ENCODE measurements at places on chromosomes 5 and 9.

DNA sequence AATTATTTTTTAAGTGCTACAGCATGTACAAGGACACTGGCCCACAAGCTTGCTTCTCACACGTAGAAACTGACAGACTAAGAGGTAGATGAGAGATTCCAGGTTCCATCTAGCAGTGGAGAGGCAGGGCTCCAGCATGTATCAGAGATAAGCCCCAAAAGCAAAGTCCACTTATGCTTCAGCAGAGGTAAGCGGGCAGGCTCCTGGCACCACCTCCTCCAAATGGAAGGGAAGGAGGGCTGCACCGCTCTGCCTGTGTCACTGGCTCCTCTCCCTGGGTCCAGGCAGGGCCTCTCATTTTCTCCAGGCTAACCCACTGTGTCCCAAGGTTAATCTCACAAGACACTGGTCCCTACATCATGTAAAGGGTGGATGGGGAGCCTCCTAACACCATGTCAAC, 15.9 kb downstream of the GRHPR start:
- no peak for DNase-seq

DNA sequence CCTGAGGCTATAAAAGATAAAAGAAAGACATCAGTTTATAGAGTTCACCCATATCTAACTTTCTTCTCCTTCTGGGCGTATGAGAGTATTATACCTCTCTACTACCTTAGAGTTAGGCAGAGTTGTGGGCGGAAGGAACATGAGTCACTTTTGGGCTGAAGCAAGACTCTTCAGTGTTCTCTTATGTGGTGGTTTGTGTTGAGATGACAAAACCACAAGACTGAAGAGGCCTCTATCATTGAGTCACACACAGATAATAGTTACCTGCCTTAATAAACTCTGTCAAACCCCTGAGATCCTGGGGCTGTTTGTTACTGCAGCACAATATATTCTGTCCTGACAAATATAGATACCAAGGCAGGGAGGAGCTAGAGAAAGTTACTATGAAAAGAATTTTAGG, 184.2 kb downstream of the EFNA5 start:
- no peak for DNase-seq

GRCh38 chr9:98576354-98576753, 132.4 kb downstream of the GABBR2 start:
- DNase-seq = no peak

DNA sequence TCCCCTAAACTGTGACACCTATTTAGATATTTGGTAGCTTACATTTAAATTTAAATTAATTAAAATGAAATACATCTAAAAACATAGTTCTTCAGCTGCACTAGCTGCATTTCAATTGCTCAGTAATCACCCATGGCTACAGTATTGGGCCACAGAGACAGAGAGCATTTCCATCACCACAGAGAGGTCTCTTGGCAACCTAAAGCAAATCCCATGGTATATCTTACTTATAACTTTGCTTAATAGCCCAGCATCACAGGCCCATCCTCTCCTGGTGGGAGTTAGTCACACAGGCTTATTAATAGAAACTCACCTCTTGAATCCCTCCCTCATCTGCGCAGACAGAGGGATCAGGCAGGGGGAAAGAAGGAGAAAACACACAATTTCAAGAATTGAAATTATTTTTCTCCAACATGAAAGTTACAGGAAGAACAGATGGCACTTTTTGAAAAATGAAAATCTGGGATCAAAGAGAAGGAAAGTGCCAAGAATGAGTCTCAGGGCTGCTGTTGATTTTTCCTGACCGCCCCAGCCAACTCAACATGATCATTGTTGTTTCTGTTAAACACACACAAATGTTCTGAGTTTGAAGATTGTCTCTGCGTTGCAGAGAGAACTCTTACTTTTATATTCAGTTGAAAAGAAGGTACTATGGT, 144.6 kb downstream of the CMYA5 start:
- DNase-seq = no peak

DNA sequence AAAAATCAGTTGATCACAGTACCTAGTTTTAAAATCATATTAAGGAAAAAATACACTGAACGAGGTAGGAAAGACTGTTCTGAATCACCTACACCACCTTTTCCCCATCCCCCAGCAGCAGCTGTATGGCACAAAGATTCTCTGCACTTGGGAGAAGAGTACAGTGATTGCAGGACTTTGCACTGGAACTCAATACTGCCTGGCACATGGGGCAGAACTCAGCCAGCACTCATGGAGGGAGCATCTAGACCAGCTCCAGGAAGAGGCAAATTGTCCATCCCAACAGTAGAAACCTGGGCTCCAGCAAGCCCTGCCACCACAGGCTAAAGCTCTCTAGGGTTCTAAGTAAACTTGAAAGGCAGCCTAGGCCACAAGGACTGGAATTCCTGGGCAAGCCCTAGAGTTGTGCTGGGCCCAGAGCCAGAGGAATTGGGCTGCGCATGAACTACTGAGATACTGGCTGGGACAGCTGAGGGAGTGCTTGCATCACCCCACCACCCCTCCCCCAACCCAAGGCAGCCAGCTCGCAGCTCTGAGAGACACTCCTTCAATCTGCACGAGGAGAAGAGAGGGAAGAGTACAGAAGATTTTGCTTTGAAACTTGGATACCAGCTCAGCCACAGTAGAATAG, 654.4 kb upstream of the CDH6 start:
- DNase-seq = peak; percentile 2

DNA sequence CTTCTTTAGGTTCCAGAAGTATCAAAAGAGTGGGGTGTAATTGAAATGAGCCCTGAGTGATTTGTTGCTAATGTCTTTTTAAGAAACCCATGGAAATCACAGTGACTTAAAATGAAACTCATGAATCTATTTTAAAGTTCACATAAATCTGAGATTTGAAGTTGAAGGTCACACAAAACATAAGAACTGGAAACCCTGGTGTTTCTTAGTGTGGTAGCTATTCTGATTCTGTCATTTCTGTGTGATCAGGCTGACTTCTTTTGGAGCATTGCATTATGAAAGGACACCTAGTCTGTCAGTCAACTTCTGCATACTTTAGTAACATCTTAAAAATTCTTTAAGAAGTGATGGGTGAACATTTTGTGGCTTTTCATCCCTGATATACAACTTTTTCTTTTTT, 448.8 kb downstream of the TLE4 start:
- no peak for DNase-seq

- DNase-seq = no peak
Observed at GRCh38 chr5:141382469-141383294, at the start of gene PCDHGA7. PCDHGA7 (plus strand) TSS chr5:141382742; CDS start chr5:141382900, 158 bp downstream.

DNA sequence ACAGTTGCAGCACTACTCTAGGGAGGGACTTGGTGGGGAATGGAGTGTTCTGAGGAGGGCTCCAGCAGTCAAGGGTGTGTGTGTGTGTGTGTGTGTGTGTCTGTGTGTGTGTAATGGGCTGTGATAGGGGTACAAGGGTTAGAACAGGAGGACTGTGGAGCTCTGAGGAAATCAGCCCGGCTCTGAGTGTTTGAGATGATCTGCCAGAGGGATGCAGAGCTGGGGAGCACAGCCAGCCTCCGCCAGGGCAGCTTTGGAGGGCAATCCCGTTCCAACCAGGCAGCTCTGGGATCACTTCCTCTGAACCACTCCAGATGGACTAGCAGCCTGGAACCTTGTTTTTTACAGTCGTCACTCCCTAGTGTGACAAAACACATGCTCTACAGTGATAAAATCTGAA, 3.0 kb upstream of the SLC6A7 start:
- DNase-seq = no peak

DNA sequence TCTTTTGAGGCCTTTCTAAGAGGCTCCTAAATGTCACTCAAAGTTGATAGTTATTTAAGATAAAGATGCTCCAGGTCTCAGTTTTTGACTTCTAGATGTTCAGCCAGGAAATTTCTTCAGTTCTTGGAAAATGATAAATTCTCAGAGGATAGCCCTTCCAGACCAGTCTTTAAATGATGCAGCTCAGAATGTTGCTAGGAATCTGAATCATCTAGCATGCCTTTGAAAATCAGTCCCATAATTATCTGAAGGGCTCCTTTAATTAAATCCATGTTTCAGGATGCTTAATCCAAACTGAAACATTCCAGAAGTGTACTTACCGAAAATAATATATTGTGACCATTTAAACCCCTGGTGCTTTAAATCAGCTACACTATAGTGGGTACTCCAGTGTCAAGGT, 107.5 kb upstream of the FBN2 start:
- DNase-seq = no peak

DNA sequence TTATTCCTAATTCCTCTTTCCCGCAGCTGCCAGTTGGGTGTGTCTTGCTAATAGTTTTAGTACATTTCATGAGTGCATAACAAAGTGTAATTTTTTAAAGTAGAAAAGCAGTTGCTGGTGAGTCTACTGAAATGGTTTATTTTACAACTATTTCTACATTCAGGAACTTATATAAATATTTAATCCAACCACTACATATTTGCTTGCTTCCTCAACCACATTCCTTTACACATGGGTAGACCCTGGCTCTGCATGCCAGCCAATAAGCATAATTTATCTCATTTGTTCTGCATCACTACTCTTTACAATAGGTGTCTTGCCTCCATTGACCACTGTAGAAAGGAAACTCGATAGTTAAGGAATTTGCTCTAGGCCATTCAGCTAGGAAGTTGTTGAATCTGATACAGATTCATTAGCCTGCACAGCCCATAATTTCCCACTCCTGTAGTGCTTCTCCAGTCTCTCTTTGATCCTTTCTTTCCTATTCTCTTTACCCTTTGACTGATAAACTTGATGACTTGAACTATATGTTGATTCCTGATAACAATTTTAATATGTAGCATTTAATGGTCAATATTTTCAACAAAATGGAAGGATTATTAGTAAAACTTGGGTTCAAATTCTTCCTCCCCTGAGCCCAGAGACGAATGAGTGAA, 342.5 kb upstream of the ACTBL2 start:
- DNase-seq = no peak

DNA sequence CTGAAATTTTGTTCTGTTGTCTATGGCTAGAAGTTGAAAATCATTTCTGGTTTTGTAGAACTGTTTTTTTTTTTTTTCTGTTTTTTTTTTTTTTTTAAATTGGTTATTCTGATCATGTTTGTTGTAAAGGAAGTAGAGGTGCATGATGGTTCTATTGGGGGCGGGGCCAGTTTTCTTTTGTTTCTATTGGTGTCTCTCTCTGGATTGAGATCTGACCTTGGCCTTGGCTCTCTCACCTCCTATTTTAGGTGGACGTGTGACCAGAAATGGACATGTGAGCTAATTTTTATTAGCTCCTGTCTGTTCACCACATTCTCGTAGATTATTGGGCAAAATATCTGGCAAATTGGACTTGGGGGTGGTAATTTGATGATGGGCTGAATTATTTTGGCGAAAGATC, 3.2 kb downstream of the ZNF618 start:
- no peak for DNase-seq
